ENCODE measurements at places on chromosomes 2 and 18.
A peak's percentile ranks its signal among the peaks of the same experiment; 100 is the strongest.

GRCh38 chr2:86201671-86202335, 2.5 kb downstream of the MRPL35 start:
- no peak for DNase-seq

DNA sequence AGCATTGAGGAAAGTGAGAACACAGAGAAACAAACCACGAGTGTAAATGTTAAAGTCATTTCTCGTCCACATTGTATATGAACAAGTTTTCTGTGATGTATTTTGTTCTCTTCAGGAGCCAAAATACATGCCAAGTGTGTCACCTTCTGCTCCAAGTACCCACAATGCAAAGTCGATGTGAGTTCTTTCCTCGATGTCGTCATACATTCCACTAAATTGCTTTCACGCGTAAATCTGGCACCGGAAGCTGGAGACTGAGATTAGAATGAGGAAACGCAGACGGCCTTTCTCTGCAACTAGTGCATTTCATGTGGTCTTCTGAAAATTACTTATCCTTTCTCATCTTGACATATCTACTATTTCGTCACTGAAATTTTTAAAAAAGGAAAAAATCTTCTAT, 118.5 kb upstream of the SALL3 start:
- no peak for DNase-seq

GRCh38 chr2:38092196-38092902, 16.4 kb upstream of the CYP1B1 start:
- no peak for DNase-seq

- no peak for DNase-seq
Observed at GRCh38 chr18:24534737-24535136, 74.3 kb downstream of the HRH4 start.

- no peak for DNase-seq
Observed at GRCh38 chr2:124316881-124317605, 292.0 kb downstream of the CNTNAP5 start.

DNA sequence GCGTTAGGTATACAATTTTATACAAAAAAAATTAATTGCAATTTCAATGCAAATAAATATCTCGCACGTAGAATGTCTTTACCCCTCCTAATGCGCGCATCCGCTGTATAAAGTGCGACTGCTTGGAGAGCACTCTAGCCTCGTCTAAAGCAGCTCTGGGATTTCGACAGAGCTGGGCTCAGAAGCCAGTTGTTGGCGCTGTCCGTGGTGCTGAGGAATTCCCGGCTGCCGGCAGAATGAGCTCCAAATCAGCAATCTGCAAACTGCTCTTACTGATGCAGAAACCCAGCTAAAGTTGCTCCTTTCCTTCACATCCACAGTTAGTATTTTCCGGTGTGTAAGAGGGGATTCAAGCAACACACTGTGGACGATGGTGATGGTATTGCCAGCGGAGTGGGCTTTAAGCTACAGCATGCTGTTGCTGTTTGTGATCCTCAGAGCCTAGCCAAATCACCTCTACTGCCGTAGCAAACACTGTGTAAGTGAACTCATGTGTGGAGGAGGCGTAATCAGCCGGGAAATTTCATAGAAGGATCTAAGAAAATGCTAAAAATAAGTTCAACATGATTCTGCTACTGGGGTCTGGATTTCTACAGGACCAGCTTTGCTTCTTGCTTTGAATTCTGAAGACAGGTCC, at the start of gene VWC2L:
Gene VWC2L (plus strand): TSS at position 137 of the 637 bp plus-strand sequence. CDS start 3,140 bp downstream, outside the sequence.
- peak; percentile 51 for DNase-seq

GRCh38 chr2:165068487-165068757, 113.1 kb upstream of the SLC38A11 start:
- DNase-seq = no peak

DNA sequence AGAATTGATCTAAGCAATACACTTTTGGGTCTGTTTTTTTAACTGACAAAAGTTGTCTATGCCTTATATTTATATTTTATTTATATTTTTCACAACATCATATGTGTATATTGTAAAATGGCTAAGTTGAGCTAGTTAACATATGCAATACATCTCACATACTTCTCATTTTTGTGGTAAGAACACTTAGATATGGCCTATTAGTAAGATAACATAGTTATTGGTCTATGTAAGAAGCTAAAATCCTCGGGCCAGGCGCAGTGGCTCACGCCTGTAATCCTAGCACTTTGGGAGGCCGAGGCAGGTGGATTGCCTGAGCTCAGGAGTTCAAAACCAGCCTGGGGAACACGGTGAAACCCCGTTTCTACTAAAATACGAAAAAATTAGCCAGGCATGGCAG, 275.6 kb upstream of the ID2 start:
- DNase-seq = no peak

GRCh38 chr2:238505119-238505891, 78.6 kb downstream of the ASB1 start:
- no peak for DNase-seq

- DNase-seq = peak; percentile 86
Observed at GRCh38 chr2:157875641-157876065, 477 bp downstream of the ACVR1 start.

GRCh38 chr2:30135541-30135940, 11.3 kb upstream of the YPEL5 start:
- DNase-seq = no peak

DNA sequence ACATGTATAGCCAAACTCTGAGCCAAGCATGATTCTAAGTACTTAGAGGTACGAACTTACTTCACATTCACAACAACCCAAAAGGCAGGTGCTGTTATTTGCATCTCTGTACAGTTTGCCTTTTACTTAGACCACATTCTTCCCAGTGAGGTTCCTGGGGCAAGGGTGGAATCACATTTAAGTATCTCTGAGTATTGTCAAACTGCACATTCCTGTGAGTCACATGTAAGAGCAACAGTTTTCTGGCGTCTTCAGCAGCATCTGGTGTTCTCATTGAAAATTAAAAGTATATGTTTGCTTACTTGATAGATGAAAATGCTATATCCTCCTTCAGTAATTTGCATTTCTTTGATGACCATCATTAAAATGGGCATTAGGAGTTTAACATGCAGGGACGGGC, 119.1 kb downstream of the UXS1 start:
- DNase-seq = no peak

- no peak for DNase-seq
Observed at GRCh38 chr2:207472343-207473048, 57.3 kb upstream of the CREB1 start.

DNA sequence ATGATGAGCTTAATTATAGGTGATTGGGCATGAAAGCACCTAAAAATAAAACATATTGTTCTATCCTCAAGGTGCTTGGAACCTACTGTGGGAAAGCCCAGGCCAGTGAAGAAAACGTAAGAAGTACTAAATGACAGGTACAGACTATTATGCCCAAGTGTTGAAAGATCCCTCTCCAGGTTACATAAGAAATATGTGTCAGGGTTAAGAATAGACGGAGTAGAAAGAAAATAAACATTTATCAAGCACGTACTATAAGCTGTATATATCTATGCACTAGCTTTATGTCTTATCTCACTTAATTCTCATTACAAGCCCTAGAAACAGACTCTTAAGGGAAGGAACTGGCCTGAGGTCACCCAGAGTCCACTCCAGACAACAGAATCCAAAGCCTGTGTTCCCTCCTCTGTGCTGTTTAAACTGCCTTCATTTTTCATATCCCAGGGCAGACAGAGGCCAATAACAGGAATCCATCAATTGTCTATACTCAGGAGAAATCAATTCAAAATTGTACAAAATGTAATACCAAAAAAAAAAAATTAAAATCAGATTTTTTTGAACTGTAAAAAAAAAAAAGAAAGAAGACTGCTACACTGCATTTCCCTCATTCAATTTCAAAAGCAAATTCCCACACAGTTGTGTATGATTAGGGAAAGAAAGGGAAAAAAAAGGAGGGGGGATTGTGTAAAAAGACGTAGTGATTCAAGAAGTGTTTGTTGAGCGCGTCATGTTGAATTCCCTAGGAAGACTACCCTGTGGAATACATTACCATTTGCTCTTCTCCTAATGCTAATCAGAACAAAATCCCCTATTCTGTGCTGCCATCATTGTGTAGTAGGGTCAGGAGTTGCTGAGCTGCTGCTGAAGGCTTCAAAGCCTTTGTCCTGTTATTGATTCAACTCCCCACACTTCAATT, 156.3 kb downstream of the IRS1 start:
- no peak for DNase-seq

DNA sequence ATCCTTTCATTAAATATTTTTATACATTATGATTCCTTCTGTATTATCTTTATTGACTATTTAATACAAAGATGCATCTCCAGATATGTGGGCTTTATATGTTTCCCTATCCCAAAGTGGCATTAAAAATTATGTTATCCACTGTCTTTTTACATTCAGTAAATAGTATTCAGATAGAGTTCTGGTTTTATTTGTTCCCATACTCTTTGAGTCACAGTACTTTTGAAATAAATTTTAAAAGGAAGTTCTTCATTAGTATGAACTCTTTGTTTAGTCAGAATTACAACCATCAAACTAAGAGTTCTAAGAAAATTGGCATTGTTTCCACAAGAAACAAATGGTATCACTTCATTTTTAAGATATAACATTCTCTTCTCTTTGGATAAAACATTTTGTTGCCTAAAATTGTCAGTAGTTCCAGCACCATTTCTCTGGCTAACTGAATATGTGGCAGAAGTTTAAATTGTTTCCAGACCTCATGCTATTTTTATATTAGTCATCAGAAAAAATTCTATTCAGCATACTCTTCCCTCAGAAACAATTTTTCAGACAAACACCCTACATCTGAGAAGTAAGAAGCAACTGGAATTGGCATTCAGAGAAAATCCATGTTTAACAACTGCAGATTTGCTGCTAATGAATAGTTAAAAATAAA, 88.5 kb upstream of the COL5A2 start:
- no peak for DNase-seq

DNA sequence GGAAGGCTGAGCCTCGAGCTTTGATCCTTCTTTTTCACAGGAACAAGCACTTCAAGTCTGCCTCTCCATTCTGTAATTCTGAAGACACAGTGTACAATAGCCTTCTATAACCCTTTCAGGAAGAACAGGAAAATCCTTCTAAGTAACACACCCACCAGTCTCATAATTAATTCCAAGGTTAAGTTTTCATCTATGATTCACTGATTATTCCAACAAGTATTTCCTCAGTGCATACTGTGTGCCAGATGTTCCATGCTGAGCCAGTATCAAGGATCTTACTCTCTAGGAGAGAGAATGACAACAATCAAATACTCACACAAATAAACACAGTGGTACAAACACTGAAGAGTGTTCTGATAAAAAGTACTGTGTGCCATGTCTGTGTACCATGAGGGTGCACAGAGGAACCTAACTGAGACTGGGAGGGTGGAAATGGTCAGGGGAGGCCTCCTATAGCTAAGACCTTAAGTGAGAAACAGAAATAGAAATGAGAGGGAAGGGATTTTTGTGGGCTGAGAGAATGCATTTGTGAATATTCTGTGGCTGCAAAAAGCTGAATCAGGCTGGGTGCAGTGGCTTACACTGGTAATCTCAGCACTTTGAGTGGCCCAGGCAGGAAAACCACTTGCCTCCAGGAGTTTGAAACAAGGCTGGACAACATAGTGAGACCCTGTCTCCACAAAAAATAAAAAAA, 7.3 kb upstream of the MTLN start:
- no peak for DNase-seq

DNA sequence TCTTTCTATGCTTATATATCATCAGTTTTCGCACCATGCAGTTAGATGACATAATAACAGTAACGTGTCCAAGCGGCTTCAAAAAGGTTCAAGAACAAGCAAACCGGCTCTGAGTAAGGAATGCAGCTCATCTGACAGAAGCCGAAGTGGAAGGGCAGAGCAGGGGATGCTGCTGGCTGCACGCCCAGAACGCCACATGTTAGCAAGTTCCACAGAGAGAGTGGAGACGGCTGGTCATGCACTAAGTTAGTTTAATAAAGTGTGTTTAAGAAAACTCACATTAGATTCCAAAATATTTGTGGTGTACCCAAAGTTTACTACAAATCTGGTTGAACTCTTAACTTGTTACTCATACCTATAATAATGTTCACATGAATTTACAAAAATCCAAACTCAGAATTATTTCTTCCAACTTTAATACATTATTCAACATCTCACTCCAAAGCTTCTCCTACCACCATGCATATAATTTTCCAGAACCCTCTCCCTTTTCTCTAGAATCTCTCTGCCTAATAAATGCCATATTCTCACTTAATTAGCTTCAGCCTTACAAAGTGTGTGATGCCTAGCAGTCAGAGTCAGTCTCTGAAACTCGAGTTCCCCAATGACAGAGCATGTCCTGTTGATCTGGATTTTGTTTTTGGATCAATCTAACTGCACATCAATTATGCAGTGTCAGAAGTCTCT, 170.0 kb downstream of the DNAH7 start:
- peak; percentile 53 for DNase-seq

DNA sequence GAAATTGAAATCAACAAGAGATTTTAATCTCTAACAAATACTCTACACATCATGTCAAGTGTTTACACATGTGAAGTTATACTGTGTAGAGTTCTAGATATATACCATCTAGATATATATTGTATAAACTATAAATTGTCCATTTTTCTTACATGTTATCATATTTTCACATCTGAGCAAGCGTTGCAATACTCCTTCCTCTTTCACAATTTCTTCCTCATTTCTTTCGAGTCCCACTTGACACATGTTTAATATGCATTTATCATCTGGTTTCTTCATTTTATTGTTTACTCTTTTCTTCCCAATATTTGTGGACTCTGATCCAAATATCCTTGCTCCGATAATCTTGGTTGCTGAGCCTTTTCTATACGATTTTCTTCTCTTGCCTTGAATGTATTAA, 50.2 kb downstream of the UNC80 start:
- no peak for DNase-seq

DNA sequence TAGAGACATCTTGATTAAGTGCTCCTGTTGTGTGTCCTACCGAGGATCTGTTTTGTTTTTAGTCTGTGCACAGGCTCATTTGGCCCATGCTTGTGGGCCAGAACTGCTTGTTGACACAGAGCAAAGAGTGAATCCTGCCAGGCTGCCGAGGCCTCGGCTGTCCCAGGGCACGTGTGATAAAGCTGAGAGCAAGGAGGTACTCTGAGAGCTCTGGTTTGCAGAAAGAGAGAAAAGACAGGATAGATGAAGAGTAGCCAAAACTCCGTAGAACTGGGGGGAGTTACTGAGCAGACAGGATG, 175.1 kb downstream of the FAM210A start:
- DNase-seq = no peak

DNA sequence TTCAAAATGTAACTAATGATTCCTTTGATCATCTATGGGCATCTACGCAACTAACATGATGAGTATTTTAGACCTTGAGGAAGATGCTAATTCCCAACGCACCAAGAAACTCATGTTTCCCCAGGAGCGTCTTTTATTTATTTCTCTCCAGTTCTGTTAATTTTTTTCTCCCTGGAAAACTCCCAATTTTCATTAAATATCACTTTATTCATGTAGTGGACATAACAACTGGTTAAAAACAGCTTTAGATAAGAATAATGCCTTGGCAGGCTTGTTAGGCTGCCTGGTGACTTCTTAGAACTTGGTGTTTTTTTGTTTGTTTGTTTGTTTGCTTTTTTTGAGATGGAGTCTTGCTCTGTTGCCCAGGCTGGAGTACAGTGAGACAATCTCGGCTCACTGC, 62.9 kb upstream of the ZFP36L2 start:
- no peak for DNase-seq
